ENCODE measurements at places on chromosomes 1 and 21. TPM values are rescaled to one million over a fixed set of nuclear protein-coding genes. Genes with fewer than 3 reads are reported as not detected.

Gene CCDC17
- total RNA-seq: 1.3 TPM

Gene GABPB2
- 9.9 TPM for total RNA-seq

Gene IFI44L
- total RNA-seq: 2.6 TPM

Gene CYP2J2
- total RNA-seq: 9.4 TPM
